ENCODE measurements at places on chromosomes 6 and 20.

DNA sequence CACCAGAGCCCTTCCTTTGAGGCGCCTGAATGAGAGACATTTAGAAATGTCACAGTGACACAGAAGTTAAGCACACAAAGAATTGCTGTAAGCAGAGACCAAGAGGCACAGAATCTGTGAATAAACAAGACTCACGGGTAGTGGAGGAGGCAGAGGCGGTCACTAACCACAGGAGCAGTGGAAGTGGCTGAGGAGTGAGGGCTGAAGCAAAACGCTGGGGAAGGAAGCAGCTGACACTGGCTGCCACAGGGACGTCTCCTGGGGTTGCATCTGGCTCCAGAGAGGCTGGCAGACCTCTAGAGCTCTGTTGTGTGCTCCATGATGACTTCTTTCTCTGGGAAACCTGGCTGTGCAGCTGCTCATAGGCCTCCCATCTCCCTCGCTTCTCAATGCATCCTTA lies 65.0 kb upstream of the SLC2A12 start:
- no peak for DNase-seq

GRCh38 chr20:33685328-33686099 lies 671 bp downstream of the E2F1 start:
- DNase-seq, result no peak

GRCh38 chr6:54515713-54516112 lies 207.5 kb downstream of the TINAG start:
- no peak for DNase-seq

DNA sequence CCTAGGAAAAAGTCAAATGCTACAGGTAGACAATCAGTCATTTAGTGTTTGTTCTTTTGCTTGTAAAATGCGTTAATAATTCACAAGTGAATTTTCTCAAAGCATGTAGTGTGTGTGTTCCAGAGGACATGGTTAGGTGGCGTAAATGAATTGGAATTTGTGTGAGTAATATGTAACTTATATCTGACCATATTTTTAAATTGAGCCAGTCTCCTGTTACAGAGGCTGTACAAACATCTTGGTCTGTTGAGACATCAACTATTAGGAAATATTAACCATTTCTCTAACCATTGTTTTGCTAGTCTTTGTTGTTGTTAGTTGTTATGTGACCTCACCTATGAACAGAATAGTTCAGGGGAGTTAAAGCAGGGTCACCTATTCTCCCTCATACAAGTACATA lies 22.7 kb downstream of the MCM8 start:
- no peak for DNase-seq

GRCh38 chr6:38714239-38715015 lies 684 bp upstream of the DNAH8 start:
- no peak for DNase-seq

GRCh38 chr6:97269821-97270220 lies 13.2 kb downstream of the MMS22L start:
- no peak for DNase-seq

DNA sequence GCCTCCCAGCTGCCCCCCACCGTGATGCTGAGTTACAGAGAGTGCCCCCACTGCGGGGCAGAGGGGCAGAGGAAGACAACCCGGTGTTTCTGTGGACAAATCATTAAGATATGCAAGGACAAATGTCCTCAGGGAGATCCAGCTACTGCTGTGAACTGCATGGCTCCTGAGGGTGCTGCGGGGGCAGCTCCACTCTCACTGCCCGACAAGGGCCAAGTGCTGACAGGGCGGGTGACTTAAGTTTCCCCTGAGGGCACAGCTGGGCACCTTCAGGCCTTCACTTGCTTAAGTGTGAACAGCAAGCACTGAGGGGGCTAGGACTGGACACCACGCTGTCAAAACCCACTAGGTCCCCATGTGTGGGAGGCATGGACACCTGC lies 26.2 kb upstream of the TCFL5 start:
- DNase-seq, result no peak

All from stimulated activated CD4-positive, alpha-beta T cell treated with anti-CD3 and anti-CD28 coated beads, TNF-alpha, amount 100 ng/mL, for 1 hour (primary cell).